ENCODE measurements at places on chromosomes 12 and 14.

DNA sequence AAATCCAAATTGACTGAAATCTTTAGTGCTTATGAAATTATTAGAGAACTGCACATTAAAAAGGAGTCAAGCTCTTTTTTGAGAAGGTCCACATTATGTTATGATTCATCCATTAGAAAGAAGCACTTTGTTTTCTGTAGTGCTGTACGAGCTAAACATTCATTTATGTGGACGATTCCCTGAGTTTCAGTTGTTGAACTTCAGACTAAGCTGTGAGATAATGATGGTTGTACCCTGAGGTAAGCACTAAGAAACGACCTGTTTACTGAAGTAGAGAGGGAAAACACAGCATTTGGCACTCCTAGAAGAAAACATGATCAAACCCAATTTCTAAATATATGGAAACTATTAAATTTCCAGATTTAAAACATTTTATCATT lies 67.3 kb upstream of the ATP2B1 start:
- no peak for DNase-seq

DNA sequence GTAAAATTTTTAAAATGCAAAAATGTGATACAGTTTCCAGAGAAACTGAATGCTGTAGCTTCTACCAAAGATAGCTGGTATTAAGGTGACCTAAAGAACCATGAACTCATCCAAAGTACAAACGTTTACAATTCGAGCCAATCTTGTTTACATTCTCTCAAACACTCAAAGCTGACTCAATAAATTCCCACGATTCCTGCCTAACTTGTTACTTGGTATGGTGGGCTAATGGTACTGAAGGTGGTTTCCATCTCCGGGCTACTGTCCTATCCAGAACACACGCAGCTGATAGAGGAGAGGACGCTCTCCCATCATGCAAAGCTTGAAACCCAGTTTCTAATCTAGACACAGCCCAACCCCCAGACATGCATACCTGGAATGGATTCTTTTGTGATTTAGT lies 31.5 kb downstream of the RAD9B start:
- no peak for DNase-seq

DNA sequence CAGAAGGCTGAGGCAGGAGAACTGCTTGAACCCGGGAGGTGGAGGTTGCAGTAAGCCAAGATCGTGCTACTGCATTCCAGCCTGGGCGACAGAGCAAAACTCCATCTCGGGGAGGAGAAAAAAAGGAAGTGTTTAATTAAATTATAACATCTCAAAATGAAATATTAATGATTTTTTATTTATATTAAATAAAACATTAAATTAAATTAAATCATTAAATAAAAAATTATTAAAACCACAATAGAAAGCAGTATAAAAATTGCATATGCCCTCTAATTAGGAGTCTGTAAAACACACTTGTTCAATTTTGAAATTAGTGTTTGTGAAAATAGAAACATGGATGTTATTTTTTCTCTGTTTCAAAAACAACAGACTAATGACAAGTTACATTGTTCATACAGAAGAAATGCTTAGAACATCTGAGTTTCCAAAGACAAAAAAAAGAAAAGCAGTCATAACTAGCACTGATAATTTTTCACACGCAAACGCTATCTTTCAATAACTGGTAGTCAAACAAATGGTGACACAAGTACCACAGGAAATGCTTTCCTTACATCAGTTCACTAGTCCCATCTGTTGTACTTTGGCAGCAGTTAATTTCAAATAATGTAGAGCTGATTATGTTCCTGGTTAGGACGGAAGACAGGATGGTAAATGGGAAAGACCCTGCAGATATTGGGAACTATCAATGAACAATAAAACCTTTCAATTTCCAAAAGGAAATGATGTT lies 54.9 kb downstream of the HECTD4 start:
- no peak for DNase-seq

DNA sequence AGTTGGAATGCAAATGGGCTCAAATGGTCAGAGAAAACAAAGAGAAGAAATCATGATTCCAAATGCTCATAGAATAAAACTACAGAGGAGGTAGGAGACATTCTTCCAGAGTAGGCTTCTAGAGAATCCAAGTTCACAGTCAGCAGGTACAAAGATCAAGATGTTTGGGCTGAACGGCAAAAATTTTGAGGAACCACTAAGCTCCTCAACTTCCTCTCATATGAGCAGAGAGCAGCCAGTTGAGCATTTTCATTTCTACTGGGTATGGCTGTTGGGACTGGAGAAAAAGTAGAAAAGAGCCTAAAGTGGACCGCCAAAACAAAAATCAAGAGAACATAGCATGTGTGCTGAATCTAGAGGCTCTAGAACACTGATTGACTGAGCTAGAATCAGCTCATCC lies 73.8 kb upstream of the ARID2 start:
- no peak for DNase-seq

- DNase-seq = peak; percentile 68
Observed at GRCh38 chr12:56007564-56008559, 10.8 kb downstream of the SUOX start.

DNA sequence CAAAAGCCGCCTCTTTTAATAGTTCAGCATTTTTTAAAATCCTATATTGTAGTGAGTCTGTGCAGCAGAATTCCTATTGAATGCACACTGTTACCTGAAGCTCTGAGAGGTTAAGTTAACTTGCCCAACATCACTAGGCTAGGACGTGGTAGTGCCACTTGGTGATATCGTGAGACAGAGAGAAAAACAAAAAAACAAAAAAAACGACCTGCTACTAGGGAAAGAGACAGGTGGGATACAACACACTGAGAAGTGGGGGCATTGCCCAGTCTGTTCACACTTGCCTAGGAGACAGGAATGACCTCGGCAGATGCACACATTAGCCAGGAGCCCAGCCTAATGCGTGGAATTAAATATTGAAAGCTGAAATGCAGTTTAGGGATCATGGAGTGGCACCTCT lies 129.7 kb upstream of the CCND2 start:
- DNase-seq = no peak

- no peak for DNase-seq
Observed at GRCh38 chr12:39372929-39373328, 70.0 kb downstream of the KIF21A start.

GRCh38 chr14:57389646-57390036 lies 745 bp upstream of the NAA30 start:
- peak; percentile 7 for DNase-seq

GRCh38 chr12:39127401-39127800 lies 222.0 kb upstream of the CPNE8 start:
- DNase-seq = no peak

DNA sequence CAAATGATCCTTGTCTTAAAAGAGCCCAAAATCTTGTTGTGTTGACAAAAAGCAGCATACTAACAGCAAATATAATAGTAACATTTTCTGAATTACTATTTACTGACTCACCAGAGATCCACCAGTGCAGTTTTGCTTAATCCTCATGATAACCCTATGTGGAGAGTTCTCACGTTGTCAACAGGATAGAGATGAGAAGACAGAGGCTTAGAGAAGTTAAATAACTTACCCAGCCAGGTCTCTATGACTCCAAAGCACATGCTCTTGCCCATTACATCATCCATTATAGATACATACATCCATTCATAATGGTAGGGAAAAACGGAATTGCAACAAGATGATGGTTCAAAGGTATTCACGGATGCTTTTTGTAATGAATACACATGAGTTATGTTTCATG lies 111.9 kb downstream of the PAX9 start:
- no peak for DNase-seq

- no peak for DNase-seq
Observed at GRCh38 chr14:92315050-92315805, 7.7 kb upstream of the SLC24A4 start.

DNA sequence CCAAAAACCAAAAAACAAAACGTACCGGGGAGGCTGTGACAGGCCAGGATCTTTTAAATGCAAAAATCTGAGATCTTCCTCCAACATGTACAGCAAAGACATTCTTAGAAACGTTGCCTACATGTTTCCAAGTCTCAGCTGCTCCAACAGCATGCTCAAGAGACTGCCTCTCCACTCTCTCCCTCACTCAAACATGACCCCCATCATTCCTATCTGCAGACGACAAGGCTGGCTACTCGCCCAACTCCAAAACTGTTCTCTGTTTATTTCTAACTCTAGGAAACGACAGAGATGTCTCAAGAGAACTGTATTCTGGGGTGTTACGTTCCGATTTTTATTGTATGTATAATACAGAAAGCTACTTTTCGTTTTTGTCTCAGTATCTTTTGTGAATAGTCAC lies 57.5 kb upstream of the TMCC3 start:
- peak; percentile 81 for DNase-seq

DNA sequence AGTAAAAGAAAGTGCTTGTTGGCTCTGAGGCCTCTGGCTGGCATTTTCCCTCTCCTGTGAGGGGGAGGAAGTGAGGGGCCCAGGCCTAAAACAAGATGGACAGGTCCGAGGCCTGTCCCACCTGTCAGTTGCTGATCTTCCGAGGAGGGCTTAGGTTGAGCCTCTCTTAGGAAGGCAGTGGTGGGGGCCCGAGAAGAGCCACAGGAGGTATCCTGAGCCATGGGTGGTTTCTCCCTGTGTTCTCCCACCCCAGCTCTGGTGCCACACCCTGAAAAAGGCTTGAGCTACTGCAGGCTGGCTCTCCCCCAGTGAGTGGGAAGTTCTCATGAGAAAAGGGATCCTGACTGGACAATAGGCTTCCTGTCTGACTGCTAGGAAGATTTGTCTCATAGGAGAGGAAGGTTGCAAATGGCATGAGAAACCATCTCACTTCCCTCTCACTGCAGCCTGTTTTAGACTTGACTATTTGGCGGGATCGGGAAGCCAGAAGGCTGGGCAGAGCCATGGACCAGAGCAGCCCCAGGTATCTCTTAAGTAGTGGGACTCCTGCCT lies 72.1 kb upstream of the SRSF5 start:
- no peak for DNase-seq

- DNase-seq = no peak
Observed at GRCh38 chr14:93994919-93995682, 2.0 kb upstream of the CCDC197 start.

DNA sequence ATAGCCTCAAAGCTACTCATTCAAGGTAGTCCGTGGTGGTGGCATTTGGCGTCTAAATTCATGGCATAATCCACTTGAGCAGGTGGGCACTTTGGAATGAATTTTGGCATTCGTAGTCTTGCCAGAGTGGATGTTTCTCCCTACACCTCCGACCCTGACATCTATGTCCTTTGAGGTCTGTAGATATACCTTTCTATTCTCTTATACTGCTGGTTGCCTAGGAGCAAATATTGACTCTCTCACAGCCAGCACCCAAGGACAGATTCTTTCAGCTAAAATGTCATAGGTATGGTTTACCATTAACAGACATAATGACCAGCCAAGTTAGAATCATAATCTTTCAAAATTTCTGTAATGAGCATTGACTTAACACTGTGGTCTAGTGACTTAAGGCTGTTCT lies 47.4 kb upstream of the FLRT2 start:
- DNase-seq = no peak

DNA sequence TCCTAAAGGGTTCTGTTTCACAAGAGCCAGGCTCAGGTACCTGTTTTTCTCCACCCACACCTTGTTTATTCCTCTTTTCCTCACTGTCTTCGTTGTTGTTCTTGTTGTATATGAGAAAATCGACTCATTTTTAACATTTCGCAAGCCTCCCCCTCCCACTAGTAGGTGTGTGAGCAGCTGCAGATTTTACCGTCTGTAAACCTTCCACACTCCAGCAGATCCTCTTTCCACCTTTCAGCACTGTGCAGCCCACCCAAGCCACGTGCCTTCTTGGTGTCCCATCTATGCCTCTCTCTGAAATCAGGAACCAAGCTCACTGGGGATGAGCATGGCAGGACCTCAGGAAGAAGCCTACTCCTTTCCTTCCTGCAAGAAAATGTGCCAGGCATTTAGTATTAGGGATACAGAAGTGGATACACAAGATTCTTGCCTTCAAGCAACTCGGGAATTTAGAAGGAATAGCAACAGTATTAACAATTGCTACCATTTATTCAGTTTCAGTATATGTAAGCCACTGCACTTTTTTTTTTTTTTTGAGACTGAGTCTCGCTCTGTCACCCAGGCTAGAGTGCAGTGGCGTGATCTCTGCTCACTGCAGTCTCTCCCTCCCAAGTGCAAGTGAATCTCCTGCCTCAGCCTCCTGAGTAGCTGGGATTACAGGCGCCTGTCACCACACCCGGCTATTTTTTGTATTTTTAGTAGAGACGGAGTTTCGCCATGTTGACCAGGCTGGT lies 113.6 kb downstream of the CHST11 start:
- DNase-seq = no peak

- no peak for DNase-seq
Observed at GRCh38 chr12:64631197-64631596, 20.9 kb downstream of the RASSF3 start.

GRCh38 chr12:27014085-27014858 lies at the start of gene TM7SF3:
Gene TM7SF3, minus strand, starts transcription at chr12:27014384. Its CDS starts 216 bp downstream, at chr12:27014168.
- DNase-seq = peak; percentile 91

DNA sequence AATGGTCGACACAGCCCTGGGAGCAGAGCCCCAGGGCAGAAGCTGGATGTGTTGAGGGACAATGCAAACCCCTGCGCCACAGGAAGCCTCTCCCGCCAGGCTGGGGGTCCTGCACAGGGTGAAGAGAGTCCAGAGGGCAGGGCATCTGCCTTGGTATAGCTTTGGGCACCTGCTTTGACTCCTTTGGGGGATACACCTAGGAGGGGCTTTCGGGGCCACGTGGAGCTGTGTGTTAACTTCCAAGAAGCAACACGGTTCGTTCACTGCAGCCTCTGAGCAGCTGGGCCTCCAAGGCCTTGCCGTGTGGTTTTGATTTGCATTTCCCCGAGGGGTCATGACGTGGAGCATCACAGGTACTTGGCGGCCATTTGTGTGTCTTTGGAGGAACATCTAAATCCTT lies 5.8 kb upstream of the PUS1 start:
- no peak for DNase-seq

DNA sequence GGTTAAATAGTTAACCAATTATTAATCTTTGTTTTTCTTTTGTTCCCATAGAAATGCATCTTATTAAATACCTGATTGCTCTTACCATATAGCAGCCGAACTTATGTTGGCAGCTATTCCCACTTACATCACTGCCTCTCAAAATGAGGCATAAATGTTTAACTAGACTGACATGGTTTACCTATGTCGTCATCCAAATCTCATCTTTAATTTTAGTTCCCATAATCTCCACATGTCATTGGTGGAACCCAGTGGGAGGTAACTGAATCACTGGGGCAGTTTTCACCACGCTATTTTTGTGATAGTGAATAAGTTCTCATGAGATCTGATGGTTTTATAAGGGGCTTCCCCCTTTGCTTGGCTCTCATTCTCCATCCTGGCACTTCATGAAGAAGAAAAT lies 499.2 kb upstream of the ATP2B1 start:
- DNase-seq = no peak

DNA sequence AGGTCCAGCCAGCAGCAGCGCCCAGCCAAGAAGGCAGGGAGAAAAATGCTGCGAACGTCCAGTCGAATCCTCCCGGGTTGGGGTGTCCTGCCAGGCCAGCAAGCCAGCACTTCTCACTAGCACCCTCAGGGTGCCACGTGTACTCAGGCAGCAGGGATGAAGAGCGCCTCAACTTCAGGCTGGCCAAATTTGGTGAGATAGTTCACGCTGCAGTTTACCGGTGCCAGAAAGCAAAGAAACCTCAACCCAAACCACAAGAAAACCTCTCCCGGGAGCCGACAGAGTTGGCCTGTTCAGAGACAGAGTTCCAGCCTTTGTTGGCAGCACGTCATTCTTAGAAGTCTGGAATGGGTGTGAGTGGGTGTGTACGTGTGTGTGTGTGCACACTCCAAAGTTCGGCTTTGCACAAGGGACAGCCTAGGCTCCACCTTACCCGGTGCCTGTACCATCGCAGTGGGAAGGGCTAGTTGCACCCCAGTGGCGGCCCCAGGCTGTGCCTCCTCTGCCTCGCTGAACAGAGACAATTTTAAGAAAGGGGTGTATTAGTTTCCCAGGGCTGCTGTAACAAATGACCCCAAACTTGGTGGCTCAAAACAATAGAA lies 42.1 kb downstream of the ELK3 start:
- DNase-seq = no peak

- DNase-seq = no peak
Observed at GRCh38 chr14:22887990-22888378, 5.0 kb downstream of the REM2 start.

Measured in renal pelvis (tissue), 12 donors.